ENCODE measurements at places on chromosomes 5 and 9.

GRCh38 chr5:61270510-61271165, 61.4 kb upstream of the ZSWIM6 start:
- no peak for DNase-seq

DNA sequence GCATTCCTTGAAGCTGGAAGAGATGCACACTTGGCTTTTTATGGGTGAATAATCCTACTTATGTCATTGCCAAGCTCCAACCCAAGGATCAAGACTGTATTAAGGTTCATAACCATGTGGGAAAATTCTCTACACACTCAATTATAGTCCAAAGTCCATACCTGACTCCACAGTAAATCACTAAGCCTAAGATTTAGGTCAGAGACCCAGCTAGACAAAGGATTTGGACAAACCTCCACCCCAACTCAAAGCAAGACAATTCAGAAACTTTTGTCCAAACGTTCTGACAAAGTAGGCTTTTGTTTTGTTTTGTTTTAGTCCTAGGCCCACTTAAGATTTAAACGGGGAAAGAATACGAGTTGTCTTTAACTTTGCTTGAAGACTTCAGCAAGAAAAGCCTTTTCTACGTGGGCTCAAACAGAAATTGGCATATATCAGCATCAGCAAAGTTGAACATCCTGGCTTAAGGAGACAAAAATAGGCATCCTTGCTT, 1.7 kb downstream of the MEGF9 start:
- no peak for DNase-seq

DNA sequence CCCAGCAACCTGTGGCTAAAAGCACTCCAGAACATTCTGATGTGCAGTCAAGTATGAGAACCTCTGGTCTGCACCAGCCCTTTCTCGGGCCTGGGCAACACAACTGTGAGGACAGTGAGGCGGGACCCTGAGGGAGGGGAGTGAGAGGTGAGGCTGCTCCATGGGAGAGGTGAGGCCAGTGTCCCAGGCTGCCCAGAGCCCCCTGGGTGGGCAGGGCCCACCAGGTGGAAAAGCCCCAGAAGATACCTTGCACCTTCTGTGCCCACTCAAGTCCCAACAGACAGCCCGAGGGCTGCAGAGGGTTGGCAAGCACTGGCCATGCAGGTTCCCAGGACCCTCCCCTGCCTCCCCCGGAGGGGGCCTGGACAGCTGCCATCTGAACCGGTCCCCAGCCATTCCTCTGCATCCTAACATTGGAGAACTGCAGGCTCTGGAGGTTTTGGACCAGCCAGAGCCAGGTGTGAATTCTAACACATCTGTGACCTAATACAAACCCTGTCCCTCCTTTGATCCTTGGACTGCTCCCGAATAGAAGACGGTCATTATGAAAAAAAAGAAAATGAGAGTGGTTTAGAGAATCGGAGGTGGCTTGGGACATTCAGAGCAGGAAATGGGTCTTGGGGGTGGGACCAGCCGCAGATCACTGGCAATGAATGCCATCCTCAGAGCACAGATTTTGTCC, 57.0 kb downstream of the DUSP1 start:
- no peak for DNase-seq

DNA sequence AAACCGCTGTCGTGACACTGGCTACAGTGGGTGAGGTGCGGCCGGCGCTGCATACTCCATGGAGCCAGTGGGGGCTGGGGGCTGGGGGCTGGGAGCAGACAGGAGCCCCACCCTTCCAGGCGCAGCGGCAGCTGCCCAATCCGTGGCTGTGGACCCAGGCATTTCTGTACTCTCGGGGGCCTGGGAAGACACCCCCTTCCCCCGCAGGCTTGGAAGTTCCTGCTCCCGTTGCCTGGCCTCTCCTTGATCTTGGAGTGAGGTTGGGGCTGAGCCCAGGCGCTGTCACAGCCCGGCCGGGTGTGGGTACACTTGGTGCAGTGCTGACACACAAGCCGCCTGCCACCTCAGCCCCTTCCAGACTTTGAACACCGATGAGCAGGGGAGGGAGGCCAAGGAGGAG, 27.7 kb upstream of the GGTA1 start:
- no peak for DNase-seq

Data from activated naive CD4-positive, alpha-beta T cell (primary cell).